ENCODE measurements at places on chromosomes 12 and 14. TPM values are rescaled to one million over a fixed set of nuclear protein-coding genes. Genes with fewer than 3 reads are reported as not detected.

The GALNT8 gene
- not detected for total RNA-seq

The TSPAN11 gene
- total RNA-seq: 0.72 TPM

GRCh38 chr12:22122359-22122758, 76.3 kb downstream of the CMAS start:
- ATAC-seq: no peak

DNA sequence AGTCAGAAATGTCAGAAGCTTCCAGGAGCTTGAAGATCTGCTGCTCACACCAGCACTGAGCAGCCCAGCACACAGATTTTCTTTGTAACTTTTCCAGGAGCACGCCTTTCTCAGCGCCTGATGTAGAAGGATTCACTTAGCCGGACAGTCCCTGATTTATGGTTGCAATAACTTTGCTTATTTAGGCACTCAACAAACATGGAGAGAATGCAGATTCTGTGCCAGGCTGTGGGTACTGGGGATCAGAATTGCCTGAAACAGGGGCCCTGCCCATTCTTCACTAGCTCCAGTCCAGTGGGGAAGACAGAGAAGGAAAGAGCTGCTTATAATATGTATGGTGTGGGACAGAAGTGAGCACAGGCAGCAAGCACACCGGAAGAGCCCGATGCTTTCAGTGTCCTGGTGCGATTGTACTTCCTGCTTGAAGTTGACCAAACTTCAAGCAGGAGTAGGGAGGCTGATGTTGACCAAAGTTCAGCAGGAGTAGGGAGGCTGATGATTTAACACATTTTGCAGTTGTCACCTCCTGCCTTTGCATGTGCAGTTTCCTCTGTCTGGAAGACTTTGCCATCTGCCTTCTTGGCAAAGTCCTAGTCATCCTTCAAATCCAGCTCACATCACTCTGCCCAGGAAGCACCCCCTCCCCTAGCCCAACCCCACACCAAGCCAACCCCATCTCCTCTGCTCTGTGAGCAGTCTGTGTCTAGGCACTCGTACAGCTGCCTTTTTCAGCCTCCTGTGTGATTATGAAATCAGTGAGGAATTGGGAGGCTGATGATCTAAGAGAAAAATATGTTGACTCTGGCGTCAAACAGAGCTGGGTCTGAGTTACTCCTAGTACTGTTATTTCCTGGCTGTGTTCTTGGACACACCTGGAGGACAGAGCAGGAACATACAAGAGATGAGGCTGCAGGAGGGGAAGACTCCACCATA, 12.0 kb upstream of the PRIMA1 start:
- peak; percentile 48 for ATAC-seq

The LBHD2 gene
- total RNA-seq: not detected

DNA sequence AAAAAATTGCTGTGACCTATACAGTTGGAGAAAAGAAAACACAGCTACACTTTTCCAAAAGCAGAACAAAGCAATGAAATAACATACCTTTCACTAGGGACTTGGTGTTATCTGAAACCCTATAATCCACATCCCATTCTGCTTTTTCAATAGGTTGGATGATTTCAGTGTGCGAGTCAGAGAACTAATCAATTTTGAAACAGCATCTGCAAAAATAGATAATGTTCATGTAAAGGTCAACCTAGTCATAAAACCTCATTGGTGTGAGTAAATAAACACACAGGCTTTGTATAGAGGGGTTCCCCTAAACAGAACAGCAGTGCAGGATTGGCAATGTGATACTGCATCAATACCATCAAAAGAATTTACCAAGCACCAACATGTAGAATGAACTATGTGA, 173.0 kb upstream of the G2E3 start:
- ATAC-seq: no peak

GRCh38 chr14:105090493-105091053, 25.3 kb upstream of the GPR132 start:
- peak; percentile 58 for ATAC-seq

The GPRC5D gene
- total RNA-seq: not detected

- no peak for ATAC-seq
Measured at GRCh38 chr14:20555845-20556244, 5.0 kb downstream of the RNASE9 start.

The OR6S1 gene
- total RNA-seq: not detected

DNA sequence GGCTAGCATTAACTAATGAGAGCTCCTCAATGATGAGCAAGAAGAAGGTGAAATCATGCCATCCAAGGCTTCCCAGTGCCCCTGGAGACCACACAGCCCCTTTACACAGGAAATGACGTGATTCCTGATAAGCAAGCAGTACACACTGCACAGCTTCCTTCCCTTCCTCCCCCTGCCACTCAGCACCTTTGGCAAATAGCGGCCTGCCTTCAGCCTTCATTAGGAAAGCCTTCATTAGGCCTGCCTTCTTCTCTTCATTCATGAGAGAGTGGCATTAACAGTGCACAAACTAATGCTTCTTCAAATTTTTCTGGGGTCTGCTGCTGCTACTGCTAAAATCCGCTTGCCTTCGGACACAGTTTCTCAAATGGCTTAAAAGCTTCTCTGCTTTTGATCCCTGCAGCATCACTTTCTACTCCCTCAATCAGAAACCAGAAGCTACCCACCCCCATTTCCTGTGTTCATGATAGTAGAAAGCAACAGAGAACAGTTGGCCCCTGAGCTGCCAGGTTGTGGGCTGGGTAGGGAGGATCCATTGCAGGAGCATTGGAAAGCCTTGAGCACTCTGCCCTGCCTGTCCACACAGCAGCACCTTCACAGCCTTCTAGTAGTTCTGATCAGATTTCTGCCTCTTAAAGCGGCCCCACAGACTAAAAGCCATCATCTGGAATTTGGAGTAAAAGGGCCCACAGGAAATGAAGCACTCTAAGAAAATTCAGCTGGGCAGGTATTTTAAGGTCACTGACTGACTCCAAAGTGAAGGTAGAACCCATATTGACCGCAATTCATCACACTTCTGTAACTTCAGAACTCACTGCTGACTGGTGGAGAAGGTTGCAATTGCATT, 103.8 kb upstream of the ETV6 start:
- ATAC-seq: no peak

GRCh38 chr12:98691351-98691750, 46.3 kb downstream of the APAF1 start:
- ATAC-seq: no peak

DNA sequence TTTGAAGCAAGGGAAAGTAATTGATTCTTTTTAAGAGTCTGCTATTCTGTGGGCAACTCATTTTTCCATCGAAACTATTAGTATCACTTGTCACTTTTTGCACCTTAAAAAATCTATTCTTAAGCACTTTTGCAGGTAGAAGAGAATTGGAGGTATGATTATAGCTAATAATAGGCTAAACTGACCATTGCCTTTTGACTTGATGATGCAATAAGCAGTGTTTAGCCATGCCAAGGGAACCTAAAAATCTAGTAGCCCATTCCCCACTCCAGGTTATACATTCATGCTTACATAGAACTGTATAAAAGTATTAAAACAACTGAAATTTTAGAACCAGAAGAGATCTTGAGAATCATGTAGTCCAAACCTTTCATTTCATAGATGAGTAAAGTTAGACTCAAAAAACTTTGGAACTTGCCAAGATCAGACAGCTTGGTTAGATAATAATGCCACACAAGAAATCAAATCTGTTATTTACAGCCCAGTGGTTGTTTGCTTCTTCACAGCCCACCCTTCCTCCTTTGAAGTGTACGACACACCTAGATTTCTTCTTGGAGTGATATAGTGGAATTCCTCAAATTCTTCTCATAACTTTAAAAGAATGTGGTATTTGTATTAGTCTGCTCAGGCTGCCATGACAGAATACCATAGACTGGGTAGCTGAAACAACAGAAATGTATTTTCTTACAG, 21.7 kb upstream of the GARIN2 start:
- ATAC-seq: no peak

DNA sequence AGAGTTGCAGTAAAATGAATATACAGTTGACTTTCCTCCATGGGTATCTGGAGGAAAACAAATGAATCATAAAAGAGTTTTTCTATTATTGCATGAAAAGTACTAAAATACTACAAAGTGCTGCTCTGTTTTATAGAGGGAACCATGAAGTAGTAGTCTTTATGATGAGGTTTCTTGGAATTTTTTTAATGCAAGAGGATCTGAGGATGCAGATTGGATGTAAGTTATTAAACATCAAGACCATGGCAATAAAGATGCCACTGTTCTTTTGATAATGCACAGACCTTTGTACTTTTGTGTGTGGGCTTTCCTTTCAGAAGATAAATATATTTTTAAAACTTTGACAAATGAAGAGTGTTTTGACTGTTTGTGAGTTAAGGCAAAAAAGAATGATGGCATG, 87.5 kb downstream of the DACT1 start:
- ATAC-seq: no peak

GRCh38 chr12:124466216-124467128, 100.9 kb downstream of the NCOR2 start:
- peak; percentile 71 for ATAC-seq

Data from esophagus mucosa (tissue), 1 donor.